GM03348 (cell line): ENCODE measurements at places on chromosomes 5 and 9.

DNA sequence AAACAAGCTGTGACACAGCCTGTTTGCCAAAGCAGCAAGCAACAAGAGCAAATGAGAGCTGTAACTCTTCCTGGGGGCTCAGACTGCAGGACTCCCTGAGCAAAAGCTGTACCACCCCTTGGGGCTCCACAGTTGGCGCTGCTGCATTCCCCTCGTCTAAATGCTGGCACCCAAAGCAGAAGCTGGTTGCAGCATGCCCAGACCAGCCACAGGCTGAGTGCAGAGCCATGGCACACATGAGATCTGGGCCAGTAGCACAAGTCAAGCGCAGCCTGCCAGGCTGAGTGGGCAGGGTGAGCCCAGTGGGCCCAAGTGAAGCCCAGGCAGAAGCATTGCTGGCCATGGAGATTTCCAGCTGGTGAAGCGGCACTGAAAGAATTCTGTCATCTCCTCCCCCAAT is 157.3 kb upstream of the GRAMD2B start:
- no peak for DNase-seq

DNA sequence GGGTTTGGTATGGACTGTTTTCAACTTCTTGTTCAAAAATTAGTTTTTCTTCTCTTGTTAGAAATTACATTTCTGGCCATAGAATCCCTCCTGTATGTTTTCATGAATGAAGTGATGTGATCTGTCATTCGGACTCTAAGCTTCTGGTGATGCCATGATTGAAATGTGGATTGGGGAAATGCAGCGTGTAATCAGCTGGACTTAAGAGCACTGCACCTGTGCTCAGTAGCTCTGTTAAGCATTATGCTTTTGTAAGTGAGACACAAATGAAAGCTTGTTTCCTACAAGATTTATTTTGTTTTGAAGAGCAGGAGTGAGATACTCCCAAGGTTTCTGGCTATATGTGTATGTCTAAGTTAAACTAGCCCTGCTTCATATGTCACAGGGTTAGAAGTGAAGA is 24.0 kb upstream of the FAM120AOS start:
- no peak for DNase-seq

DNA sequence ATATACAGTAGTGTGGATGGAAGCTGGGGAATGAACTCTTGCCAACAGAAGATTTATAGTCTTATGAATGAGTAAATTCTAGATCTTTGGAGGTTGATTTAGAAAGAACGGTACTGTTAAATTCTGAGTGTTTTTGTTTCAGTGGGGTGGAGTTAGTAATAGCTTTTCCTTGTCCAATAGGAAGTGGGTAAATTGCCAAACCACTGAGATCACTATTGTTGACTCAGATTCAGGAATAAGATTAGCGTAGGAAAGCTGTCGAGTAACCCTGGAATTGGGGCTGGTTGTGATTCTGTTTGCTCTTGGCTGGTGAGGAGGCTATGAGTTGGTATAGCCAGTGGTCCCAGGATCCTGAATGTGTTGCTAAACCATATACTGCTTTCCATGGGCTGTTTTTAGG is 155.6 kb downstream of the ARHGAP26 start:
- peak; percentile 83 for DNase-seq

GRCh38 chr5:37685816-37686215 is 154.0 kb downstream of the GDNF start:
- no peak for DNase-seq

DNA sequence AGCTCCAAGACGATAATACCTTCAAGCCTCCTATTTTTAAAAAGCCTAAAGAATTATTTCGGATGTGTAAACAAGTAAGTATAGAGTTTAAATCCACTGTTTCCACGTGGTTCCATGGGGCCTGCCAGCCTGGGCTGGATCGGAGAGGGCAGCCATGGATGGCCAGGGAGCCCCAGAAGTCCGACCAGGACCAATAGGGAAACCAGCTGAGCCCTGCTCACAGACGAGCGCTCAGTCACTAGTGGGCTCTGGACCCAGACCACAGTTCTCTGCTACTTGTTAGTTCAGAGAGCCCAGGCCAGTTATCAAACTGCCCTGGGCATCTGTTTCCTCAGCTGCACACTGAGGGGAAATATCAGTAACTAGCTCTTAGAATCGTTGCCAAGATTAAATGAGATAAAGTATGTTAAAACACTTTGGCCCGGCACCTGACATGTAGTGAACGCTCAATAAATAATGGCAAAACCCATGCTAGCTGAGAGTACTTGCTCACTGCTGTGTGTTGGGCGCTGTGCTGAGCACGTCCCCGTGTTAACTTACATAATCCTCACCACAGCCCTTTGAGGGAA is 124.8 kb downstream of the RGS3 start:
- no peak for DNase-seq

DNA sequence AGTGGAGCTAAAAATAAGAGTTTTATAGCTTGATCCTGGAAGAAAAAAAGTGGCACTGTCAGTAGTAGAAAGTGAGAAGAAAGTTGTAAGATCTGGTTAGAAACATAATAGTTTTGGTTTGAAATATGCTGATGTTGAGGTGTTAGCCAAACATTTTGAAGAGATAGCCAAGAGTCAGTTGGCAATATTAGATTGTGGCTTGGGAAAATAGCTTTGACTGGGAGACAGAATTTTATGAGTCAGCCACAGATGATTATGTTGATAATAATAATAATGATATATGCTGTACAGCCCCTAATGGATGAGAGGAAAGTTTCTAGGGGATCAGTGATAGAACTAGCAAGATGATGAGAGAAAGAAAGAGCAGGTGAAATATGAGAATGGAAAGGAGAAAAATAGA is 12.4 kb upstream of the CDH18 start:
- no peak for DNase-seq

GRCh38 chr5:3024126-3024525 is 272.6 kb upstream of the IRX2 start:
- no peak for DNase-seq
